BJ (cell line): ENCODE measurements at places on chromosomes 1 and 21.

- no peak for DNase-seq
Measured at GRCh38 chr1:215477632-215478031, 89.5 kb upstream of the KCTD3 start.

GRCh38 chr1:189623336-189623735 is 854.3 kb downstream of the BRINP3 start:
- DNase-seq, result no peak

DNA sequence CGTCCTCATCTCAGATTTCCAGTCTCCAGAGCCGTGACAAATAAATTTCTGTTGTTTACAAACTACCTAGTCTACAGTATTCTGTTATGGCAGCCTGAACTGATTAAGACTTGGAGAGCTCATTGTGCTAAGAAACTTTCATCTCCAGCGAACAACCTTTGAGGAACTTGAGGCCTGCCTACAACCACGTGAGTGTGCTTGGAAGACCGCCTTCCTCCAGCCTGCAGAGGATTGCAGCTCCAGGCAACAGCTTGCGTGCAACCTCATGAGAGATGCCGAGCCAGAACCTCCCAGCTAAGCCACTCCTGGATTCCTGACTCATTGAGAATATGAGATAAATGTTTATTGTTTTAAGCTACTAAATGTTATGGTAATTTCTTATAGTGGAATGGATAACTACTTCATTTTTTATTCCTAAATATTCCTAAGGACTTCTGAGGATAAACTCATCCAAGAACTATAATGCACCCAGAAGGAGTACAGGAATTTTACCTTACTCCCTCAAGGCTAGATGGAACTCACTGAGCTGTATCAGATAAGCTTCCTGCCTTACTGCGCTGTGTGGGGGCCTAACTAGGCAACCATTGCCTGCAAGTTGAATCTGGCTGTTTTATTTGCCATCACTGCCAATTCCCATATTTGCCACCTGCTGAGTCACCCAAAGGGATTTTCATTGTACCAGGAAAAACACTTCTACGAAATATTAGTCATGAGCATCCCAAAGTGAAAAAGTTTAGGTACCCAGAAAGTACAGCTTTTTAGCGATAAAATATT is 17.6 kb downstream of the FAM177B start:
- DNase-seq, result peak; percentile 98

- DNase-seq, result no peak
Measured at GRCh38 chr1:55367273-55367672, 152.1 kb upstream of the USP24 start.

DNA sequence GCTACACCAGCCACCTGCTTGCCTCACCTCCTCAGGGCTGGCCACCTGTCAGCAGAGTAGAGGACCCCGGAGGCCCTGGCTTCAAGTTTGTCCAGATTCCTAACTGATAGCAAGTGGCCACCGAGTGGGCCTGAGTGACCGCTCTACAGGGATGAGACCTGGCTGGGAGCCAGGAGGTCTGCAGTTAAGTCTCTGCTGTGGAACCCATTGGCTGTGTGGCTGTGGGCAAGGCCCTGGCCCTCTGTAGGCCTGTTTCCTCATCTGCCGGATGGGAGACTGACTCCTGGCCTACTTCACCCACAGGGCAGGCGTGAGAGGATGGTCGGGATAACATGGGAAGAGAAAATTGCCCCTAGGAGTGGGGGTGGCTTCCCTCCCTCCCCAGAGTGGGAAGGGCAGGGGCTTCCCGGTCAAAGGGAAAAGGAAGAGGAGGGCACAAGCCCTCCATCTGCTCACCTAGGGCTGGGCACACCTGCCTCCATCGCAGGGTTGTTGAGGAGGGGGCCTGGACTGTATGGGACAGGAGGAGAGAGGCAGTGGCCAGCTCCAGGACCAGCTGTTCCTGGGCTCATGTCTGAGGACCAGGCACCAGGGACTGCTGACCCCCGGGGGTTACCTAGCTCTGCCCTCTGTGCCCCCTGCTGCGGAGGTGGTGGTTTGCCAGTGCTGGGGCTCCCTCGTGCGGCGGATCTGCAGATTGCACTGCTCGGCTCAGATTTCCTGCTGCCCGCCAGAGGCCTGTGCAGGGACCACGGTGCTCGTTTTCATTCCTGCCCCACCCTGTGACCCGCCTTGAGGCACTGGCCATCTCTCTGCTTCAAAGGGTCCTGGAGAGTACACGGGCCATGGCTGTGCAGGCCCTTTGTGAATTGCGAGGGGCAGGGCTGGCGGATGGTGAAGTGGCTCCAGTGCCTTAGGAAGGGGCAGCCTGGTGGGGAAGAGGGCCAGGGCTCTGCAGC is 9.1 kb upstream of the MTFR1L start:
- DNase-seq, result no peak

DNA sequence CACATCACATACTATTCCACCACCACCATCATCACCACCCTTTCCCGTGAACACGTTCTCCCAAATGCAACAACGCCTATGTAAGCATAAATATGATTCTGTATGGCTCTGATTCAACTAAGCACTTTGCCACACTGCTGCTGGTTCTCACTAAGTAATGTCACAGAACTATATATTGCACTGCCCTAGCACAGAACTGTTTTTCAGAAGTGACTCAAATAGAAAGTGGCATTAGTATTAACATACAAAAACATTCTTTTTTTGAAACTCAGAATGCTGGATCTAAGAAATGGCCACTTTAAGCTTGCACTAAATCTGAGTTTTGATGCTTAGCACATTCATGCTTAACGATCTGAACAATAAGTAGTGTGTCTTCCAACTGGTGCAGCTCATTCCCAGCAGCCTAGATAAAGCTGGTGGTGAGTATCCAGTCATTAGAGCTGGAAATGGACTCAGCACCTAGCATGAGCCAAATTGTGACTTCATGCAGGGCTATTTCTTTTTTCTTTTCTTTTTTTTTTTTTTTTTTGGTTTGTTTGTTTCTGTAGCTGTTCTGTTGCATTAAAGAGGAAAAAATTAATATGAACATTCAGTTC is 46.2 kb upstream of the ZC3H11B start:
- DNase-seq, result no peak

- DNase-seq, result no peak
Measured at GRCh38 chr1:6343506-6344405, 49.8 kb downstream of the ACOT7 start.

DNA sequence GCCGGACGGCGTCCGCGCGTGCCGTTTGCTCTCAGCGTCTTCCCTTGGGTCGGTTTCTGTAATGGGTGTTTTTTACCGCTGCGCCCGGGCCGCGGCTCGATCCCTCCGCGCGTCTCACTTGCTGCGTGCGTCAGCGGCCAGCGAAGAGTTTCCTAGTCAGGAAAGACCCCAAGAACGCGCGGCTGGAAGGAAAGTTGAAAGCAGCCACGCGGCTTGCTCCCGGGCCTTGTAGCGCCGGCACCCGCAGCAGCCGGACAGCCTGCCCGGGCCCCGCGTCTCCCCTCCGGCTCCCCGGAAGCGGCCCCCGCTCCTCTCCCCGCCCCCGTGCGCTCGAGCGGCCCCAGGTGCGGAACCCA is 159.8 kb downstream of the RUNX1 start:
- no peak for DNase-seq

- no peak for DNase-seq
Measured at GRCh38 chr1:110750562-110750961, 75.8 kb upstream of the KCNA3 start.

GRCh38 chr1:73611681-73612080 is 586.3 kb downstream of the LRRIQ3 start:
- DNase-seq, result no peak

- DNase-seq, result no peak
Measured at GRCh38 chr21:34189506-34189905, 116.1 kb downstream of the MRPS6 start.

DNA sequence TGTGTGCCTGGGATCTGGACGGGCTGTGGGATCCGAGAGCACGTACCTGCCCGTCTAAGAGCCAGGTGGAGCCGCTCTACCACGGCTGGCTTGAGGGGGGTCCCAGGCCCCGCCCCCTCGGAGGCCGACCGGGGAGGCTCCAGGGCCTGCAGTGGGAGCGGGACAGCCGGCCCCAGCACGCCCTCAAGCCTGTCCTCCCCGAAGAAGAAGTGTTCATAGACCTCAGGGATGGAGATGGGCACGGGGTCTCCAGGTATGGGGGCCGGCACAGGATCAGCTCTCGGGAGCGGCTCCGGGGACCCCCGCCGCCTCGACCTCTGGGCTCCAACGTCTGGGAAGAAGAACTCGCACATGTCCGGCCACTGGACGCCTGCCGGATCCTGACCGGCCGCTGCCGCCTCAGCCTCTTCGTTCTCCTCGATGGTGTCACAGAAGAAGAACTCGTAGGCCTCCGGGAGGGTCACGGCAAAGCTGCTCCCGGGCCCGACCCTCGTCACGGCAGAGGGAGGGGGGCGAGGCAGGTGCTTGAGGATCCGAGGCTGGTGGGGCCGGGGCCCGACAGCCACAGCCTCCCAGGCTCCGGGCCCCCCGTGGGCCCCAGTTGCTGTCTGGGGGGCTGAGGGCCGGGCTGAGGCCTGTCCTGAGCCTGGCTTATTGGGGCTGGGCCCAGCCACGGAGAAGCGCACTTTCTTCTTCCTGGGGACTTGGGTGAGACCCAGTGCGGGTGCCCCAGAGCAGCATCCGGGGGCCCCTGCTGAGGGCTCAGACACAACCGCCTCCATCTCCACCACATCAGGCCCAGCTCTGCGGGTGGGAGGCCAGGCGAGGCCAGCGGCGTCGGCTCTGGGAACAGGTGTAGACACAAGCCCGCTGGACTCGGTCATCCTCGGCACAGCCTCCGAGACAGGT is 2.8 kb downstream of the PERM1 start:
- DNase-seq, result no peak

- DNase-seq, result no peak
Measured at GRCh38 chr1:102691592-102692090, 416.7 kb downstream of the COL11A1 start.

DNA sequence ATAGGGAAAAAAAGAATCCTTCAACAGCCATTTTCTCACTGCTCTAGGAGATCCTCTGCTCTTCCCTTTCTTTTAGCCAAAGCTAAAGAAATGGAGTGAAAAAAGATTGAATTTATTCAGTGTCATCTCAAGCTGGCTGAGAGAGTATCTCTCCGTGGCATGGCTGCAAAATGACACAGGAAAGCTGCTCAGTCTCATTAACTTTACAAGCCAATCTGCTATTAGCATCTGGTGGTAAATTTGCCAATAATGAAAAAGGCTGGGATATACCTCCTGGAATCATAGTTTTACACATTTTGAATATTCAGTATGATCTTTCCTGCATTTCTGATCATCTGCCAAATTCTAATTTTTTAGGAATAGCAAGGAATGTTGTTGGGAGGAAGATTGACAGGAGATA is 176.8 kb upstream of the CHRM3 start:
- DNase-seq, result no peak
